ENCODE measurements at places on chromosomes 7 and 10. TPM values are rescaled to one million over a fixed set of nuclear protein-coding genes. Genes with fewer than 3 reads are reported as not detected.

Gene LDB3
- total RNA-seq, result 7.1 TPM

- DNase-seq, result no peak
Observed at GRCh38 chr10:67140641-67141040, 214.8 kb downstream of the LRRTM3 start.

DNA sequence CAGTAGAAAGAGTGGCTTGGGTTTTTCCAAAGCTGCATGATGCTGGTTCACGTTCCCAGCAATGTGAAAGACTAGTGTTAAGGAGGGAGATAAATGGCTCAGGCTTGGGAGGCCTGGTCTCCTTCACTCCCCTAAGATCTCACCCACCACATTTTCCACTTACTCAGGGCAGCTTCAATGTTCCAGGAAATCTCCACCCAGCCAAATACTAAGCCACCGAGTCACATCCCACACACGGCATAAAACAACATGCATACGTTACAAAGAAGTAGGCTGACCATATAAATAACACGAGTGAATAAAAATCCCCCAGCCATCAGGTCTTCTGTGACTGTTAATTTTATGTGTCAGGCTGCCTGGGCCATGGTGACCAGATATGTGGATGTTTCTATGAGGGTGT lies 303.5 kb downstream of the SFMBT2 start:
- DNase-seq, result no peak

DNA sequence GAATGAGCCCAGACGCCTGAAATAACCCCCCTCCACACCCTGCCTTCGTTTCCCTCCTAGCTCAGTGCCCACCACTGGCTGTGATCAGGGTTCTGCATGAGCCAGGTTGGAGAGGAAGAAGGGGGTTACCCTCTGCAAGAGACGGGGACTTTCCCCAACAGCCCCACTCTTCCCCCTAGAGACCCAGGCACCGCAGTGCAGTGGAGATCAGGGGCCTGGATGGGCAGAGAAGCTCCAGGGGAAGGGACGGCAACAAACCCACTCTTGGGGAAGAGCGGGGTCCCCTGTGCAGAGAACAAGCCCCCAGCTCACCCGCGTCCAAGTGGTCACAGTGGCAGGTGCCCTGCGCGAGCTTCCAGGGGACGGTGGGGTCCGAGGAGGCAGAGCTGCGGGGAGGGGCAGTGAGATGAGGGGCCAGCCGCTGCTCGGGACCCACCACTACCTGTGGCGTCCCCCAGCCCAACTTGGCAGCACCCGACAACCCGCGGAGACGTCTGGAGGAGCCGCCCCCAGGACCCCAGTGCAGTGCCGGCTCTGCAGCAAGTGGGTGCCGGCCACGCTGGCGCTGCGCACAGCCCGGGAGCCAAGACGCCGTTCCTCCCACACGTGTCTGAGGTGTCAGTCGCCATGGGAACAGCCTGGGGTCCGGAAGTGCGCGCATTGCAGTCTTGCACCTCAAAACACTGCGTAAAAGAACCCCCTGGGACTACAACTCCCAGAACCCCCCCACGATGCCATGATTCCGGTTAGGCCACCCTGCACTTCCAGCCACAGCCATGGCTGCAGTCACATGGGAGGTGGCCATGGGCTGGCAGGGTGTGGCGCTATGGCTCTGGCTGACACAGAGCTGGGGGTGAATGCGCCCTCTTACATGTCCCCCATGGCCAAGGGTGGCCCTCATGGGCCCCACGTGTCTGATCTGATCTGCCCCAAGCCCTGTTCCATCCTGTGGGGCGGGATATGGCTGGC lies 45.8 kb upstream of the WIPI2 start:
- no peak for DNase-seq

Gene GSDME
- 8.3 TPM for total RNA-seq

GRCh38 chr10:63068246-63068645 lies 64.9 kb upstream of the NRBF2 start:
- no peak for DNase-seq

Gene ZNF239
- total RNA-seq, result 8.1 TPM

Gene NRF1
- 23.9 TPM for total RNA-seq

Gene GIMAP6
- 29.5 TPM for total RNA-seq

Gene FGFBP3
- total RNA-seq, result 1.5 TPM

Gene MYO1G
- 1.8 TPM for total RNA-seq

Data from urinary bladder (tissue), 4 donors.